ENCODE measurements at places on chromosomes 7 and 10.

DNA sequence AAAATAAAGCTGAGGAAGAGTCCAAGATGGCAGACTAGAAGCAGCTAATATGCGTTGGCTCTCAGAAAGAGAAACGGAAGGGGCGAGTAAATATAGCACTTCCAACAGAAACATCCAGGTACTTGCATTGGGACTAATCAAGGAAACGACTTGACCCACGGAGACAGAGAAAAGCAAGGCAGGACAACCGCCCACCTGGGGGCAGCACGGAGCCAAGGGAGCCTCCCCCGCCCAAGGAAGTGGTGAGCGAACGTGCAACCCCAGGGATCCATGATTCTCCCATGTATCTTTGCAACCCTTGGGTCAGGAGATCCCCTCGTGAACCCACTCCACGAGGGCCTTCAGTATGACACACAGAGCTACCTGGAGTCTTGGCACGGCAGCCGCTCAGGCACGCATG is 45.4 kb upstream of the GRM3 start:
- H3K27ac ChIP-seq: no peak overlapping the region
- peak; percentile 47 for DNase-seq
- no peaks in the 10 kb centered on the region for H3K27me3 ChIP-seq
- no peaks in the 10 kb centered on the region for H3K36me3 ChIP-seq
- no peak overlapping the region for H3K4me3 ChIP-seq

GRCh38 chr7:93219868-93220267 is 6.4 kb downstream of the HEPACAM2 start:
- H3K27me3 ChIP-seq: peaks cover 43% of the 10 kb centered on the region
- no peak for DNase-seq
- H3K27ac ChIP-seq: no peak overlapping the region
- H3K4me1 ChIP-seq: no peaks in the 10 kb centered on the region

DNA sequence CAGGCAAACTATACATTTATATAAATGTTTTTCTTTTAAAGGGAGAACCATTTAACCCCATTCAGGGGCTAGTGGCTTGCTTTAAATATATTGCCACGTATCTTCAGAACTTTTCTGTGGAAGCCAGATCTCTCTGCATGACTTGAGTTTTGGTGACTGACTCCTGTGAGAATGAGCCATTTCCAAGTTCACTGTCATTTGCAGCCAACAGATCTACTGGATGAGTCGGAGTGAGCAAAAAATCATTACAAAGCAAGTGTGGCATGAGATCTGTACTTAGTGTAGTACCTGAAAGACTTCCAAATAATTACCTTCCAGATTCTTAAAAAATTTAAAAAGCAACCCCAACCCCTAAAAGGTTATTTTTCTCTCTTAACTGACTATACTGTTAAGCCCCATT is 45.6 kb downstream of the PDSS1 start:
- H3K4me3 ChIP-seq: no peak overlapping the region
- no peaks in the 10 kb centered on the region for H3K27me3 ChIP-seq
- DNase-seq: no peak

DNA sequence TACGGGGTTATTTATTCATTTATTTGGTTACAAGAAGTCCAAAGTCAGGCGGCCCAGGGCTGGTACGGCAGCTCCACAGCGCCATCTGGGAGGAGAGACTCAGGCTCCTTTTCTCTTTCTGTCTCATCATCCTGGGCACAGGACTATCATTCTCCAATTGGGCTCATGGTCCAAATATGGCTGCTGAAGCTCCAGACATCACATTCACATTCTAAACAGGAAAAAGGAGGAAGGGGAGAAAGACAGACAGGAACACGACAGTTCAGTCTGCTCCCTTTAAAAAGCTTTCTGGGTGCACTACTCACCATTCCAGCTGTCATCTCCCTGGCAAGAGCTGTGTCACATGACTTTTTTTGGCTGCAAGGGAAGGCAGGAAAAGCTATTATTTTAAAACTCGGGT is 74.4 kb upstream of the PDZD8 start:
- H3K4me3 ChIP-seq: no peak overlapping the region
- H3K36me3 ChIP-seq: no peaks in the 10 kb centered on the region
- DNase-seq: no peak
- no peaks in the 10 kb centered on the region for H3K4me1 ChIP-seq
- H3K27me3 ChIP-seq: peaks cover 4% of the 10 kb centered on the region

- H3K27me3 ChIP-seq: no peaks in the 10 kb centered on the region
- H3K4me1 ChIP-seq: peaks cover 39% of the 10 kb centered on the region
- peak overlapping the region; percentile 96 for H3K4me3 ChIP-seq
- no peak overlapping the region for H3K27ac ChIP-seq
These were observed 2.4 kb upstream of the EGR2 start for GRCh38 chr10:62818426-62819011.

GRCh38 chr10:103598654-103599115 is 105.2 kb downstream of the NEURL1 start:
- H3K36me3 ChIP-seq: peaks cover 10% of the 10 kb centered on the region
- H3K27me3 ChIP-seq: no peaks in the 10 kb centered on the region
- no peak for DNase-seq
- H3K4me3 ChIP-seq: no peak overlapping the region
- H3K4me1 ChIP-seq: peaks cover 9% of the 10 kb centered on the region

DNA sequence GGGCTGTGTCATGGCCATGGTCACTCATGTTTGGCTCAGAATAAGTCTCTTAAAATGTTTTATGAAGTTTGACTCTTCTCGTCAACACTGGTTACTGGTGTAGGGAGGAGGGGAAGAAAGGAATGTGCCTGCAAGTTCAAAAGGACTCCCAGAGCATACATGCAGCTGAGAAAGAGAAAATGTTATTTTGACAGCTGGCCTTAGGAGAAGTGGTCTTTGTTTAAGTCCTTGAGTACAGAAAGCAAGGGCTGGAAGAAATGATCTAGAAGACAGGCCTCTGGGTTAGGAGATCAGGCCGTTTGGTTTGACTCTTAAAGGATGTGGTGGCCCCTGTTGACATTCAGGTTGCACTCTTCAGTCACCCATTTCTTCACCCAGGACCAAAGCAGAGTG is 245.5 kb downstream of the REEP3 start:
- no peak for DNase-seq
- H3K4me1 ChIP-seq: peaks cover 55% of the 10 kb centered on the region
- H3K27me3 ChIP-seq: no peaks in the 10 kb centered on the region
- H3K4me3 ChIP-seq: peak overlapping the region; percentile 54
- peak overlapping the region; percentile 99 for H3K27ac ChIP-seq
- H3K36me3 ChIP-seq: peaks cover 3% of the 10 kb centered on the region

DNA sequence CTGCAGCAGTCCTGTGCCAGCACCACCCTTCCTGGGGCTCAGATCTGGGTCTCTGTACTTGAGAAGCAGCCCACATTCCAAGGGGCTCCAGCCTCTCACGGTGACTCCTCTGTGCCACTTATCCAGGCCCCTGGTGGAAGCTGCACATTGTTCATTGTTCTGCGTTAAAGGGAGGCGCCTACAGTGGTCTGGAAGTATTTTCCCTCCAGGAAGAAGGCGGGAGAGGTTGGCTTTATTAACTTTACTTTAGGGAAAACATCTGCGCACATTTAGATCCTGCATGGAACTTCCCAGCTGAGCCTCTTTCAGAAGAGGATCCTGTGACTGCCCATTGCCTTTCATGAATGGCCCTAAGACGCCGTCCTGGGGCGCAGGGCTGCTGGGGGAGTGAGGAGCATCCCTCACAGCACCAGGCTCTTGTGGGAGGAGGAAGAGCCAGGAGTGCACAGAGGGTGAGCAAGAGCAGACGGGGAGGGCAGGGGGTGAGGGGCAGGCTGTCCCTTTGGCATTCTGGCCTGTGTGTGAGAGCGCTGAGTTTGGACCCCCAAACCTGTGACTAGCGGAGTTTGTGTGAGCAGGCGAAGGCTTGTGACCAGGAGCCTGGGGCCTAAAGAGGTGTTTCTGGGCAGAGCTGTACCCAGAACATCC is 98.6 kb upstream of the BTBD16 start:
- H3K27ac ChIP-seq: no peak overlapping the region
- no peak overlapping the region for H3K4me3 ChIP-seq
- DNase-seq: no peak
- no peaks in the 10 kb centered on the region for H3K27me3 ChIP-seq

- H3K4me1 ChIP-seq: peaks cover 18% of the 10 kb centered on the region
- H3K36me3 ChIP-seq: peaks cover 39% of the 10 kb centered on the region
- no peak for DNase-seq
These were observed 14.5 kb upstream of the ZNF282 start for GRCh38 chr7:149180722-149181449.

All from chondrocyte (in vitro differentiated cells).